Dorsolateral prefrontal cortex (tissue), 122 donors: ENCODE measurements at places on chromosomes 4 and X. TPM values are rescaled to one million over a fixed set of nuclear protein-coding genes. Genes with fewer than 3 reads are reported as not detected.

AMOT gene
- 73.3 TPM for total RNA-seq

TENM3 gene
- total RNA-seq: 53.6 TPM

PRSS12 gene
- 3.8 TPM for total RNA-seq

DDIT4L gene
- total RNA-seq: 4.6 TPM

CSN1S1 gene
- total RNA-seq: not detected

LIN54 gene
- 19.8 TPM for total RNA-seq

SLC25A4 gene
- total RNA-seq: 86.0 TPM

AKAP4 gene
- not detected for total RNA-seq

SUPT20HL1 gene
- not detected for total RNA-seq

GABRE gene
- total RNA-seq: 5.1 TPM

EPHA5 gene
- total RNA-seq: 35.0 TPM

ETNPPL gene
- total RNA-seq: 87.8 TPM

NWD2 gene
- total RNA-seq: 9.0 TPM
